ENCODE measurements at places on chromosomes 4 and X.

DNA sequence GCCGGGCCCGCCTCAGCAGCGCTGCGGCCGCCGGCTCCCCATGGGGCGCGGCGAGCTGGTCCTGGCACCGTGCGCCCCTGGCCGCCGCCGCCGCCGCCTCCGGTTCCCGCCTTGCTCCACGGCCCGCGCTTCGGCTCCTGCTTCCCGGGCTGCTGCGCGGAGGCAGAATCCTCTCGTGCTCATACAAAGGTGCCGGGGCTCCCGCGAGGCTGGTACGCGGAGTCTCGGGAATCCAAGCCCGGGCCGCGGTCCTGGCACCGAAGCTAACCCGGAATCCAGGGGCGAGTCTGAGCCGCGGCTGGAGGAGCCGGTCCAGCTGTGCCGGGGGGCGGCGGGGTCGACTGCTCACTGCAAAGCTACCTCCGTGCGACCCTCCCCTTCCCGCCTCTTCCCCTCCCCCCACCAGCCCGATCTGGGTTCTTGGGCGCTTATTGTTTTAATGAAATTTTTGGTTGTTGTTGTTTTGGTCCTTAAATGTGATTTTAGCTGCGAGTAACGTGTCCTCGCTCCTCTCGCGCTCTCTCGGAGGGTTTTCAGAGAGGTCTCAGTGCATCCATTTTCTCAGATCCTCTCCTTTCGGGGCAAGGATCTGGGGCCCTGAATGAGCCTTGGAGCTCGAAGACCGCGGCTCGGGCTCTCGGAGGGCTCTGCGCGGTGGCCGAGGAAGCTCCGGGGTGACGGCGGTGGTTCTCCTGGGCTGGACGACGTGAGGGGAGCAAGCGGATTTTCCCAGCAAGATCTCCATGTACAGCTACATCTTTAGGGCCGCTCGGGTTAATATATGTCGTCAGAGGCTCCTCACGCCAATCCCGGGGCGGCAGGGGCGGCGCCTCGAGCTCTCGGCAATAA is at the start of gene HAND2:
Gene HAND2 (minus strand): TSS at position 753 of the 849 bp plus-strand sequence. CDS start 940 bp downstream, outside the sequence.
- DNase-seq = no peak

GRCh38 chr4:85557016-85557901 is 82.3 kb downstream of the ARHGAP24 start:
- DNase-seq = no peak

DNA sequence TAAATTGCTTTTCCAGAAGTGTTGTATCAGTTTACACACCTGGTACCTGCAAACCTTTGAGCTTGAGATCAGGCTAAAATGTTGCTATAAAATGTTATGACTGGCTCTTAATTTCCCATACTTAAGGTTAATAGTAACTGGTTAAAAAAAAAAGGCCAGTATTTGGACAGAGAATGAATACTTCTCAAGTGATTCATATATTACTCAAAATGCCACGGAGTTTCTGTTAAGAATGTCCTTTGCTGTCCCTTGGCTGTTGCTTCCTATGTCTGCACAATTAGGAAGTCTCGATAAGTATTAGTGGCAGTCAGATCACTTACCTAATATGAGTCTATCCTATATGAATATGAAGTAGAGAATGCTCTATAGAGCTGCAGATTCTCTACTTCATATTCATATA is 232.2 kb upstream of the IGFBP7 start:
- DNase-seq = no peak

GRCh38 chrX:134570509-134570846 is 87.8 kb downstream of the PLAC1 start:
- DNase-seq = no peak

GRCh38 chr4:2080429-2081300 is 21.5 kb downstream of the NAT8L start:
- DNase-seq = no peak

DNA sequence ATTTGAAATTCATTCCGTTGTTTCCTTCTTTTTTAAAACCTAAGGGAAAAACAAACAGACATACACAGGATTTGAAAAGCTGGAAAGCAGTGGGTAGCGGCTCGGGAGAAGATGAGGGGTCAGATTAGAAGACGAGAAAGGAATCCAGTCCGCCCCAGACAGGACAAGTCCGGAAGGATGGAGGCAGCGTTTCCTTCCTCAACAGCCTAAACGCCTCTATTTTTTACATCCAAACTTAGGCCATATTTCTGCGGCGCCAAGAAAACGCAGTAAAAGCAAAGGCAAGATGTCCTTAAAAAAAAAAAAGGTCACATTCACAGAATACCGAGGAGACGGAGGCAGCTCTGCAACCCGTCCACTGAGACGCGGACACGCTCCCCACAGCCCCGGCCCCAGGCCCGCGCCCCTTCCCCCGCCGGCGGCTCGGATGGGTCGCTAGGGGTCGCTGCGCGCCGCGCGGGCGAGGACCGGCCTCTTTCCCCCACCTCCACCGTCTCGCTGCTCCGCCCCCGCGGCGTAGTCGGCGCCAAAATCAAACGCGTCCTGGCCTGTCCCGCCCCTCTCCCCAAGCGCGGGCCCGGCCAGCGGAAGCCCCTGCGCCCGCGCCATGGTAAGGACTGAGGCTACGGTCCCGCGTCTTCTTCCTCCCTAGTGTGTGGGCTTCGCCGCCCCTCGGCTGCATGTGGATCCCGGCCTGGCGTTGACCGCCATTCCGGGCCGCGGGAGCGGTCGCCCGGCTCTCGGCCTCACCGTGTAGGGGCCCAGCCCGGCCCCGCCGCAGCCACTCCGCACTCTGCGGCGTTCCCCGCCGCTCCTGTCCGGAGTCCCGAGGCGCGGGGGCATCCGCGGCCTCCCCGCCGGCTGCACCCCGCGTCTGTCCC is at the start of gene MND1:
Gene MND1 (plus strand): TSS at position 558 of the 881 bp plus-strand sequence. CDS start 50 bp downstream, at position 608.
- peak; percentile 86 for DNase-seq

GRCh38 chr4:143585548-143585947 is 72.0 kb downstream of the SMARCA5 start:
- DNase-seq = no peak

- no peak for DNase-seq
Measured at GRCh38 chr4:142701017-142701416, 145.1 kb downstream of the INPP4B start.

Measured in activated T-helper 1 cell treated with anti-CD3 and anti-CD28 coated beads, Interleukin-2, amount 50 U/mL, for 16 hours (primary cell).